ENCODE measurements at places on chromosomes 7 and 10.

DNA sequence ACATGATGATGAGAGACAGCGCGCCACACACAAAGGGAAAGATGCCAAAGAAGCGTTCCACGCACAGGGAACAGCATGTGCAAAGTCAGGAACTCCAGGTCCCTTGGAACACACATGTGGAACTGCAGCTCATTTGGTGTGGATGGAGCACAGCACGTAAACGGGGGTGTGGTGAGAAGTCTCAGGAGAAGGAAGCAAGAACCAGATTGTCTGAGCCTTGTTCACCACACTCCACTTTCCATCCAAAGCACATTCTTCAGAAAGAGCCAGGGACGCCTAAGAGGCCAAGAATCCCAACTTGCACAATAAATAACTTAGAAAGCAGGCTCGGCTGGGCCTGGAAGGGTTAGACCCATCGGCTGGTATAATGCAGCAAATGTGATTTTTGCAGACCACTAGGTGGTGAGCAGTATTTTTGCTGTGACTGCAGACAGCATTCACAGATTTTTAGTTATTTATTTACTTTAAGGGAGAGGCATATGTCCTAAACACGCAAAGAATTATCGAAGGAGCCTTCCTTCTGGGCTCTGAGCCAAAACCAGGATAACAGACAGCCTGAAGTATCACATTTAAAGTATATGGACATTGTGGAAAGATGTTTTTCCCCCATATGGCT lies 27.9 kb upstream of the ASCC1 start:
- DNase-seq, result no peak

GRCh38 chr7:79458796-79459195 lies 5.3 kb upstream of the MAGI2 start:
- DNase-seq, result no peak

- DNase-seq, result no peak
Observed at GRCh38 chr7:98681511-98681910, 64.4 kb downstream of the NPTX2 start.

DNA sequence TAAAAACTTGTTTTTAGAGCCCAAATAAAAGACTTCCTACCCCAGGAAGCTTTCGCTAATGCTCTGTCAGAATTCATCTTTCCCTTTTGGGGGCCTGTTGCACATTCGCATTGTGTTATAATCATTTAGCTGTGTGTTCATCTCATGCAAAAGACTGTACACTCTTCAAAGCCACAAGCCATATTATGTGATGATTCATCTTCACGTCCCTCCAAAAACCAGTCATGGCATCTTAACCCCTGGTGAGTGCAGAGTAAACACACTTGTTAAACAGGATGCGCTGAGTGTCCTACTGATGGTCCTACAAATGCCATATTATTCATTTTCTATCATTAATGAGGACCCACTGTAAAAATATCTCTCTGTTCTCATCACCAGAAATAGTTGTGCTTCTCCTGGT lies 235.4 kb downstream of the KIAA1217 start:
- DNase-seq, result no peak

DNA sequence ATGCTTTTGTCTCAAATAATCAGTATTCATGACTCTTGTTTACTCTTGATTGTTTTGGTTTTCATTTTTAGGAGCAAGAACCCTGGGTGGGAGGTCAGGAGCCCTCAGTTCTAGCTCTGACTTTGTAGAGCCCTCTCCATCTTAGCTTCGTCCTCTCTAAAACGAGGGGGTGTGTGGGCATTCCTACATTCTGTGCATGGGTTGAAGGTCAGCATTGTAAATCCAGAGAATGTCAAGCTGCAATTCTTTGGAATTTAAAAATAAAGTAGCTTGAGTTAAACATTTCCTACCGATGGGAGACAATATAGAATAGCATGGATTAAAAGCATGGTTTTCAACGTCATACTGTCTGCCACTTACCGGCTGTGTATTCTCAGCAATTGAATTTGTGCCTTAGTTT lies 128.3 kb downstream of the PRPF18 start:
- DNase-seq, result no peak

DNA sequence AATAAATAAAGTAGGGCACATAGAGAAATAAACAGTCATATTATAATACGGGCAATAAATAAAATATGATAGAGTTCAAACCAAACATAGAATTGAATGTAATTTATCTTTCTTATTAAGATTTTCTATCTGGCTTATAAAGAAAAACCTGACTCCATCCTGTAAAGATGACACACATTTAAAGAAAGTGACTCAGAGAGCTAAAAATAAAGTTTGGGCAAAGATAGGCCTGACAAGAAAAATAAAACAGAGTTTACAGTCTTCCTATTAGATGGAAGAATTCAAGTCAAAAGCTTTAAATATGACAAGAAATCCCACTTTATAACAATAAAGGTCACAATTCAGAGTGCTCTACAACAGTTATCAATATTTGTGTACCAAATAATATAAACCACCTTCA lies 580.6 kb downstream of the PHTF2 start:
- DNase-seq, result no peak

GRCh38 chr7:69591805-69592204 lies 6.5 kb upstream of the AUTS2 start:
- DNase-seq, result no peak

DNA sequence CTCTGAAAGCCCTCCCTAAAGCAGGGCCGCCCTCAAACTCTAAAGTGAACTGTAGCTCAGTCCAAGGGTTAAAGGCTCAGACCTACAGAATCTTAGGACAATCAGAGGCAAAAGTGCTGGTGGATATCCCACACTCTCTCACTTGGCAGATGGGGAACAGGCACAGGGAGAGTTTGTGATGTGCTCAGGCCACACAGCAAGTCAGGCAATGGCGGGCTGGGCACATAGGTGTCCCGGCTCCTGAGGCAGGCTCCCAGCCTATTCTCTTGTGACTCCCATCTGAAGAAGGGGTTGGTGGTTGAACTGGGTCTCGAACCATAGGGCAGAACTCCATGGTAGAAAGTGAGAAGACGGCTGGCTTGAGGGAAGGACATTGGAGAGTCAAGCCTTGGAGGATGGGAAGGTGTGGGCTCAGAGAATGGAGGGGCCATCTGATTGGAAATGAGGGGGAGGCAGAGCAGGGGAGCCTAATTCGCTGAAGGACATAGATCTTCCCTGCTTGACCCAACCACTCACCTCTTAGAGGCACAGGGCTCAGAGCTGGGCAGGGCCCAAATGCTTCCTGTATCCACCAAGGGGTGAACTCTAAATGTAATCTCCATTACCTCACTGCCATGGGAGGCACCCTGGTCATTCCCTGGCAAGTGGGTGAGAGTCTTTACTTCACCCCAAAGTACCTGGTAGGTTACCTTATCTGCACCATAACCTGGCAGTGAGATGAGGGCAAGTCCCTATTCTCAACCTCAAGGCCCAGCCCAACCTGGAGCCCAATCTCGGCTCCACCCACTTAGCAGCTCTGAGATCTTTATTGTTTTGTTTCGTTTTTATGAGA lies 4.9 kb upstream of the ZMIZ1 start:
- DNase-seq, result no peak

DNA sequence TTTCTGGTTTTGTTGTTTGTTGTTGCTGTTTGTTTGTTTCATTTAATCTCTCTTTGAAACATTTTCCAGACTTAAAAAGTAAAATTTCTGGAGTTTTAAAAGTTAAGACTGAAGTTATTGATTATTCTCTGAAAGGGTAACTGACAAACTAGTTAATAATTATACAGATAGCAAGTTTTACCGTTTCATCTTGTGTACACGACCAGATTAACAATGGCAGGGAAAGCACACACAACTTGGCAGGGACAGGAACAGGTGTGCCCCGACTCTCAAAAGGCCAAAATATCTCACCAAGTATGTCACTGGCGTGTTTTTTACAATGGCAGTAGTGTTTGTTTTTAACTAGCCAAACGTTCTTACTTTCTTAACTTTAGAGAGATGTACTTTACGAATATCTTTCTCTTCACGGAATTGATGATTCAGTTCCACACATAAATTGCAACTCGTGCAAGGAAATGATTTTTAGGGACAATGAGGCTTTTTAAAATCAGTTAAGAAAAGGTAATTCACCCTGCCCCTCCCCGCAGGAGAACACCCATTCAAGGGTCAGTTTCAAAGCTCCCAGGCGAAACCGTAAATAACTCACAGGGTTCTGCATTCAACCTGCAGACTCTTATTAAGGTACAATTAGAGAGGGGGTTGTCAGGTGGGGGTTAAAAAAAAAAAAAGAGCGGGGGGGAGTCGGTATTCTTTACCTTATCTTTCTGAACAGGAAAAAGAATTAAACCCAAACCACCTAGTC lies 3.5 kb downstream of the CTBP2 start:
- no peak for DNase-seq

GRCh38 chr7:88260719-88261118 lies 40.9 kb upstream of the SRI start:
- no peak for DNase-seq

DNA sequence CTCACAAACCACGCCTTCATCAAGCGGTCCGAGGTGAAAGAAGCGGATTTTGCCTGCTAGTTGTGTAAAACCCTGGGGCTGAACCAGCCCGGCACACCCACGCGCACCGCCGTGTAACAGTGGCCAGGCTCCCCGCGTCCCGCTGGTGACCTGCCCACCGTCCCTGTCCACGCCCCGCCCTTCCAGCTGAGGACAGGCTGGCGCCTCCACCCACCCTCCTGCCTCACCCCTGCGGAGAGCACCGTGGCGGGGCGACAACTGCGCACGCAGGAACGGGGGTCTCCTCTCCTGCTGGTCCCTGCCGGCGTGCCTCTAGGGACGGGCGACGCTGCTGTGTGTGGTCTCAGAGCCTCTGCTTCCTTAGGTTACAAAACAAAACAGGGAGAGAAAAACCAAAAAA lies 16.9 kb upstream of the TSPAN33 start:
- DNase-seq, result no peak

DNA sequence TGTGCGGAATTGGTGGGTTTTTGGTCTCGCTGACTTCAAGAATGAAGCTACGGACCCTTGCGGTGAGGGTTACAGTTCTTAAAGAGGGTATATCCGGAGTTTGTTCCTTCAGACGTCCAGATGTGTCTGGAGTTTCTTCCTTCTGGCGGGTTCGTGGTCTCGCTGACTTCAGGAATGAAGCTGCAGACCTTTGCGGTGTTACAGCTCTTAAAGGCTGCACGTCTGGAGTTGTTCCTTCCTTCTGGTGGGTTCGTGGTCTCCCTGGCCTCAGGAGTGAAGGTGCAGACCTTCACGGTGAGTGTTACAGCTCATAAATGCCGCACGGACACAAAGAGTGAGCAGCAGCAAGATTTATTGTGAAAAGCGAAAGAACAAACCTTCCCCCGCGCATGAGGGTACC lies 670.7 kb downstream of the CNTNAP2 start:
- DNase-seq, result no peak

DNA sequence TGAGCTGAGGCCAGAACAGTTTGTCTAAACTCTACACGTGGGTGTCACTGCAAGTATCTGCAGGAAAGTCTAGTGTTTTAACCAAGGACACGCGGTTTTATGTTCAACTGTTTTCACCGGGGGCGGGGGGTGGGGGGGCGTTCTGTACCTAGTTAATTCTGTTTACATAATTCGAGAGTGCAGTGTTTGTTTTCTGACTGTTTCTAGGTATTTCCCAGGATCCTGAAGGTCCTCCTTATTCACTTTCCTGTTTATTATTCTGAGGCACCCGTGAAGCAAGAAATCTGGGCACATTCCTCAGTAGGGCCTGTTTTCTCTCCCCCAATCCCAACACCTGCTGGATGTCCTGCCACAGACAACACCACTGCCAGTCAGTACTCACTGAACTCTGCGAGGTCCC lies 7.6 kb downstream of the LOXL4 start:
- DNase-seq, result no peak

DNA sequence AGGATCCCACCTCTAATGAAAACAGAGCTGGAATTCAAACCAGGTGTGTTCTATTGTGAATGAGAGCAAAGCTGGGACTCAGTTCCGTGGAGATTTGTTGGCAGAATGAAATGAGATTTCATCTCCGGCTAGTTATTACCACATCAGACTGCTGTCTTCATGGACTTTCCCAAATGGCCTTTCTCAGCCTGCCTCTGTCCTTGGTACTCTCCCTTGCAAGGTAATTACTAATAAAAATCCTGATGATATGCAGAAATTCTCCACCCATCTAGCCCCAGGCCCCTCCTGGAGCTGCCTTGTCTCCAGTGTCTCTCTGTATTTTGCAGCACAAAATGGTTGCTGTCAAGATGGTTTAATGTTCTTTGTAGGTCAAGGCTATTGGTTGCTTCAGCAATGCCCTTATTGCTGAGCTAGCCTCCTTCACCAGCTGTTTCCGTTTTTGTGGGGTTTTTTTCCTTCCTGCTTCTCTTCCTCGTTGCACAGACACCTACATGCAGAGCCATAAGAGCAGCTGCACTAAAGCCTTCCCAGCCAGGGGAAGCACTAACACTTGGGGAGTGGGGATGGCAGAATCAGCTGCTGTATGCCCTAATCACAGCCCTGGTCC lies 185.0 kb upstream of the GHITM start:
- no peak for DNase-seq

- no peak for DNase-seq
Observed at GRCh38 chr10:129742742-129743550, 221.1 kb downstream of the EBF3 start.

DNA sequence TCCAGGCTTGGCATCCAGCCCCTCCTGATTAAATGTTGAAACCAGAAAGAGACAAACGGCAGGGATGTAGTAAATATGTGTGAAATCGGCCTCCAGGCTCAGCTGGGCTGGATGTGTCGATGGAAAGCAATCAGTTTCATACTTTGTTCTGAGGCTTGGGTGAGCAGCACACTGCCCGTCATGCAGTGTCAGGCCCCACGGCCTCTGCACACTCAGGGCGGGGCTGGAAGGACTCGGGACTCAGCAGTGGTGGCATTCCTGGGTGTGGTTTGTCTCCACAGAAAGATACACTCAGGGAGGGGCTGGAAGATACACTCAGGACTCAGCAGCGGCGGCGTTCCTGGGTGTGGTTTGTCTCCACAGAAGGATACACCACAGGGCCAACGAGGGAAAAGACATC lies 22.0 kb downstream of the ADGRA1 start:
- no peak for DNase-seq

- no peak for DNase-seq
Observed at GRCh38 chr7:14892961-14893360, 9.6 kb downstream of the DGKB start.

- no peak for DNase-seq
Observed at GRCh38 chr10:124032971-124033886, 60.2 kb downstream of the CHST15 start.

DNA sequence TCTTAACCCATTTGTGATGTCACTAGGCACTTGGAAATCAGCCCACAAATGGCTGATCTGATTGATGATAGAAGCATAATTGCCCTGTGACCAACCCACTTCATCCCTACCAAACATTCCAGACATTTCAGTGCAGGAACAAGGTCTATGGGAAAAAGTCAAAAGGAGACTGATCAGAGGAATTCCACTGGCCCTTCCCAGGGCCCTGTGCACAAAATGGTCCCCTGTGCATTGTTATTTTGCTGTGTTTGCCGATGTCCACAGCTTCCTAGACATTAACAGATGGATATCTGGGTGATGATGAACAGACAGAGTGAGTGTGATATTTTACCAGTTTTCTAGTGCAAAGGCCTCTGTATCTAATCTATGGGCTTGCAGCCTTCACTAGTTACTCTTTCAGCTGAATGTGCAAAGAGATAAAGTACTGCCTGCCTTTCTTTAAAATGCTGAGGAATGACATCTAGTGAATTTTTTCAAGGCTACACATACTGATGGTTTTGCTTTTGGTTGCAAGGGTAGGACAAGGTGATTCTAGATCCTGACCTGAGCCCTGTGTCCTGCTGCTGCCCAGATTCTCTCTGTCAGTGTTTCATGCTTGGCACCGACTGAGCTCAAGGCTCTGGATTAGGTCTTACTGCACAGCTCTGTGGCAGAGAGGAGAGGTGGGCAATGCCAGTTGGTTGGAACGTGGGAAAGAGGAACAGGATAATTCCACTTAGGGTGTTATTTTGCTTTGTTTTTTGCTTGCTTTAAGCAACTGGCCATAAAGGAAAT lies 55.4 kb downstream of the CALD1 start:
- DNase-seq, result no peak

- DNase-seq, result no peak
Observed at GRCh38 chr10:117878626-117879025, 168.1 kb downstream of the RAB11FIP2 start.

Measured in cortex of kidney (tissue), 1 donor.